Left lobe of liver (tissue), 2 donors: ENCODE measurements at places on chromosomes 7 and 10. TPM values are rescaled to one million over a fixed set of nuclear protein-coding genes. Genes with fewer than 3 reads are reported as not detected.

DNA sequence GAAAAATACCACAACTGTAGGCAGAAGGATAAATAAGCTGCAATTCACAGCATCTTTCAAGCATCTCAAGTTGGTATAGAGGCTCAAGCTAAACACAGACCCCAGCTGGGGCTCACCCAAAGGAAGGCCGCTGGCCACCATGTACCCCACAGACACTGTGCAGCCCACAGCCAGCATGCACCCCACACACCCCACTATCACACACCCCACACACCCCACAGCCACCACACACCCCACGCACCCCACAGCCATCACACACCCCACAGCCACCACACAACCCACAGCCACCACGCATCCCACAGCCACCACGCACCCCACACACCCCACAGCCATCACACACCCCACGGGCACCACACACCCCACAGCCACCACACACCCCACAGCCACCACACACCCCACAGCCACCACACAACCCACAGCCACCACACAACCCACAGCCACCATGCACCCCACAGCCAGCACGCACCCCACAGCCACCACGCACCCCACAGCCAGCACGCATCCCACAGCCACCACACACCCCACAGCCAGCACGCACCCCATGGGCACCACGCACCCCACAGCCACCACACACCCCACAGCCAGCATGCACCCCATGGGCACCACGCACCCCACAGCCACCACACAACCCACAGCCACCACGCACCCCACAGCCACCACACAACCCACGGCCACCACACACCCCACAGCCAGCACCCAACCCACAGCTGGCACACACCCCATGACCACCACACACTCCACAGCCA lies 214.7 kb downstream of the DNAJB6 start:
- no peak for DNase-seq

DNA sequence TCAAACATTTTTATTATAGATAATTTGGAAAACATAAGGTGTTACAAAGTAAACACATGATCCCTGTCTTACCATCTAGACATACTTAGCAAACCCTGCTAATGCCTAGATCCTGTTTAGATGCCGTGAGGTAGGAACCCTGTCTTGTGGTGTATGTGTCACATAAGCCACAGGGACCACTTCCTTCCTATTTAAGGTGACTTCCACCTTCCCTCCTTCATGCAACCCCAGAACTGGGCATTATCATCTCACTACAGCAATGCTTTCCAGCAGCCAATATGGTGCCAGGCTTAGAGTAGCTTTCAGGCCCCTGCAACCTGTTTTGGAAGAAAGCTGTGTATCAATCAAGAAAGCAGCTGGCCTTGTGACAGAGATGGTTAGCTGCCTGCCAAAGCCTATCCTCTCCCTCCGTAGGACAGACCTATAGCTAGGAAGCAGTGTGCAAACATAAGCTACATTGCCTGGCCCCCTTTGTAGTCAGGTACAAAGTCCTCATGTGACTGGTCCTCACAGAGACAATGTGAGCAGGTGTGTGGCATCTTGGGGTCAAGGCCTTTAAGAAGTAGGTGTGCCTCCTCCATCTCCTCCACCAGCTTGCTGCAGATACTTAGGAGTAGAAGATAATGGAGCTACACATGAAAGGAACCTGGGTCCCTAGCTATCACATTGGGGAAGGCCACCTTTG lies 146.8 kb downstream of the SPAG6 start:
- no peak for DNase-seq

DNA sequence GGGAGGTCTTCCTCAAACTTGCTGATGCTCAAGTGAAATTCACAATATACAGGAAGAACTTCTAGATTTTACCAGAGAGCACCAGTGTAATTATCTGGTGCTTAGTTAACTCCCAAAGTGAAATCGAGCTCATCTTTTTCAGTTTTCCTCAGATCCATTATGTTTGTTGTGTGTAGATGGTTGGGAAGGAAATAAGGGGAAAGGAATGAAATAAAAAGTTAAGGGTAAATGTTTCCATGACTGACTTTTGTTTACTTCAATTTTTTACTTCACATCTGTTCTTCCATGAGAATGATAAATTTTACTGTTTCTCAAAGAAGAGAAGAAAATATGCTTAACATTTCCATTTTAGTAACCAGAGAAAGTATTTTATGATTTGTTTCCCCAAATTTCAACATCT lies 21.3 kb downstream of the FAM107B start:
- DNase-seq = no peak

- no peak for DNase-seq
Observed at GRCh38 chr10:11144626-11145494, 127.2 kb downstream of the CELF2 start.

DNA sequence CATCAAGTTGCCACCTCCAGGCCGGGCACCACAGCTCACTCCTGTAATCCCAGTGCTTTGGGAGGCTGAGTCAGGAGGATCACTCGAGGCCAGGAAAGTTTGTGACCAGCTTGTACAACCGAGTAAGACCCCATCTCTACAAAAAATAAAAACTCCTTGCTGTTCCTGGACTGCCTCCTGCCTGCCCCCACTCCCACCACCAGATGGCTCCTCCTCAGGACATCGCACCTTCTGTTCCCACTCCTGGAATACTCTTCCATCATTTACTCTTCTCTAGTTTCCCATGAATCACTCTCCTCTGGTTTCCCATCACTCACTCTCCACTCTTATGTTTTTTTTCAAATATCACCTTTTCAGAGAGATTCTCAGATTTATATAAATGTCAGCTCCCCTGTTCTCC lies 540.7 kb downstream of the CALN1 start:
- no peak for DNase-seq

DNA sequence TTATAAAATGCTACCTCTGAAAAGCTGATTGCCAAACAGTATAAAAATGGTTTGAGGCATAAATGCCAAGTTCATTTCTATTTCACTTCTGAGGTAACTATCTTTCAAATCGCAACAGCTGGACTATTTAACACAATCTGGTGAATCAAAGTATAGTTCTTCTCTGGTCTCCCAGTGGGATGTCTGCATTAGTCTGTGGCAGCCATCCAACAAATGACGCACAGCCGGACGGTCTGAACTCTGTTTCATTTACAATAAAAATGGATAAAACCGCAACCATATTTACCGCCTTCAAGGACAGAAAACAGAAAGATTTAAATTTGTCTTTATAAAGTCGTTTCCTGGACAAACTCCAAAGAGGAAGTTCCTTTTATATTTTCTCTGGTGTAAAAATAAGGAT lies 41.9 kb downstream of the ENO4 start:
- DNase-seq = no peak

DNA sequence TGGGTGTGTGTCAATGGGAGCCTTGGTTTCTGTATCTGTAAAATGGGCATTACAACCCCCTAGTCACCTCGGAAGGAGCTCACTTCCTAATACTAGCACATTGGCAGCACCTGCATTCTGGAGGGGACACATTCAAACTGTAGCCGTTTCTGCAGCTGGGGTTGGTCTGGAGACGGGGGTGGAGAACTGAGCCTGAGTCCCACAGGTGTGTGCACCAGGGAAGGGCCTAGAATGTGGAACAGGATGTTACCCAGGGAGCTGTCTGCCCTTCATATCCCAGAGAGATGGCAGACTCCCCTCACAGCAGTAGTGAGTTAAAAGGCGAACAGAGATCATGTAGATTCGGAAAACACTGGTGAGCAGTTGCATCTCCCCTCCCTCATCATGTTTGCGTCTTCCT lies 272.8 kb upstream of the ZNF32 start:
- no peak for DNase-seq

GRCh38 chr7:73858807-73859206 lies 2.2 kb upstream of the TMEM270 start:
- no peak for DNase-seq

DNA sequence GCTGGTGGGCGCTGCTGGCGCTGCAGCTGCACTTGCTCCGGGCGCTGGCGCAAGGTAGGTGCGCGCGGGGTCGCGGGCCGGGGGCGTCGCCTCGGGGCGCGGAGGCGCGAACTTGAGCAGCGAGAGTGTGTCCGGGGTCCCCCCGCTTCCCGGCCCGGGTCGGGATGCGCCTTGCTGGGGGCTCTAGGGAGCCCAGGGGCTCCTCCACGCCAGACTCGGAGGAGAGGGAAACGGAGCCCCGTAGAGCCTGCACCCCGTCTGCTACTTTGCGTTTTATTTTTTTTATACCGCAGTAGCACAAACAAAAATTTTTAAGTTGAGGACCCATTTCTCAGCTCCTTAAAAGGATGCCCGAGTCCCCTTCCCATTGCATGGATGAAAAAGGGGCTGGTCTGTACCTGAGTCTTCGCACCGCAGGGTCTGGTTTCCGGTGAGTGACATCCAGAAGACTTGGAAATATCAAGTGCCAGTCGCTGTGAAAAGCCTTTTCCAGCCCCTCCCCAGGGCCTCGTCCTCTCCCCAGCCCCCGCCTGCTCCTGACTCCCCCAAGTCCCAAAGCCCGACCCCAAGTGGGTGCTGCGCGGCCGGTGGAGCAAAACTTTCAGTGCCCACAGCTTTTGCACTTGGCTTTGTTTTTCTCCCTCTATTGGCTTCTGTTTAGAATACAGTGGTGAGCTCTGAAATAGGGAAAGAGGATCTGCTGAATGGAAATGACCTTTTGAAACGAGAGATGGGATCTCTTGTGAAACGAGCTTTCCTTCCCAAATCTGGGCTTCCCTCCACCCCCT lies 973 bp downstream of the SDK1 start:
- no peak for DNase-seq

DNA sequence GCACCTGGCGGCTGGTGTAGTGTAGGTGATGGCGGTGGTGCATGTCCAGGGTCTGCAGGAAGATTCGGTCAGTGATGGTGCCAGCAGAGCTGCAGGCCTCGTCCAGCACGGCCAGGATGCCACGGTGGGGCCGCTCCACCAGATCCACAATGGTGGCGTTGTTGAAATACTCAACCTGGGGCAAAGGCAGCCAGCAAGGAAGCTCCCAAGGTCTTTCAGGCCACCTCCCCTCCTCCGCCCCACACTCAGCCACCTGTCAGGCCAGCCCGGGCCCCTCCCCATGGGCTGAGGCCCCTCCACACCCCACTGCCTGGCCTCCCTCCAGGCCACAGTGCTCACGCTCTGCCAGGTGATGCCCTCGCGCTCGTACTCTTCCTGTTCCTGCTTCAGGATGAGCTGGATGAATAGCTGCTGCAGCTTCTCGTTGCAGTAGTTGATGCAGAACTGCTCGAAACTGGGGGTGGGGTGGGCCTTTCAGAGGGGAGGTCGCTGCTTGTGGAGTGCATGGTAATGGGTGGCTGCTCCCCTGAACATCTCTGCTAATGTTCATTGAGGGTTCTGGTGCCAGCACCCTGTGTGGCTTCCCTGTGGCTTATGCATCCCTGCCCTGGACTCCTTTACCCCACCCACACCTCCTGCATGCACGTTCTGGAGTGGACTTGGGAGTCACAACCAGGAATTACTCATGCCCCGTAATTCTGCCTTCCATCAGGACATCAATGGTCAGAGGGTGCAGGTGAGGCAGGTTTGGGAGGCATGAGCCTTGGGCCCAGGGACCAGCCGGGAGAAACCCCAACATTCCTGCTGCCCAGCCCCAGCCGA lies 8.9 kb downstream of the MYO1G start:
- no peak for DNase-seq

GIMAP8 gene
- 4.4 TPM for total RNA-seq

GRCh38 chr10:122288262-122288661 lies 17.2 kb downstream of the BTBD16 start:
- DNase-seq = no peak

DMBT1 gene
- 0.15 TPM for total RNA-seq

DNA sequence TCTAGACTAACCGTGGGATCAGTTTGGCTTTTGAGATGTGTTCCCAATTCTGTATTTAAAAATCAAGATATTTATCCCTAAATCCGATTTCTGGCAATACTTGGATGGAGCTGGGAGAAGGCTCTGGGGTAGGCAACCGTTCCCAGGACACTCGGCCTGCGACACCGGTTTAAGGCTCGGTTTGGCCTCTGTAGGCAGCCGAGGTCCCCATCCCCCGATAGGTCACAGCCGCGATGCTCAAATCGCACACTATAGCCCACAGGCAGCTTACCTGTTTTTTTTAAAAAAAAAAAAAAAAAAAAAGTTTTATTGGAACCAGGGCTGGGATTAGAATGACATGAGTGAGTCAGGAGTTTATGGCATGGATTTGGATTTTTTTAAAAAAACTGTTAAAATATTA lies 729 bp upstream of the TAF3 start:
- DNase-seq = no peak

GRCh38 chr10:90967865-90968264 lies 47.0 kb upstream of the ANKRD1 start:
- no peak for DNase-seq

DLX5 gene
- total RNA-seq = not detected

DNA sequence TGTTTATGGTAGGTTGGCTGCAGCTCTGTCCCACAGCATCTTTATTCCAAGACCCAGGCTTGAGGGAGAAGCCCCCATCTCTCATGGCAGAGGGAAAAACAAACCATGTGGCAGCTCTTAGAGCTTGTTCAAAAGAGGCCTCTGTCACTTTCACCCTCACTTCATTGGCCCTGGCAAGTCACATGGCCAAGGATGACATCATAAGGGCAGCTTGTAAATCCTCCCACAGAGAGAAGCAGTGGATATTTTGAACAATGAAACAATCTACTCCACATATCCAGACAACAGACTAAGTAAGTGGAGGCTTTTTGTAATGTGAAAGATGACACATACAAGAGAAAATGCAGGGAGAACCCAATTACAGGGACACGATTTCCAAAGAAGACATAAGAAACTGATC lies 108.1 kb downstream of the GRID1 start:
- DNase-seq = peak; percentile 8

GRCh38 chr7:3980300-3980643 lies 679.2 kb downstream of the SDK1 start:
- DNase-seq = no peak

- no peak for DNase-seq
Observed at GRCh38 chr7:26584987-26585665, 279.3 kb downstream of the SKAP2 start.

NAMPT gene
- total RNA-seq = 136 TPM

DNA sequence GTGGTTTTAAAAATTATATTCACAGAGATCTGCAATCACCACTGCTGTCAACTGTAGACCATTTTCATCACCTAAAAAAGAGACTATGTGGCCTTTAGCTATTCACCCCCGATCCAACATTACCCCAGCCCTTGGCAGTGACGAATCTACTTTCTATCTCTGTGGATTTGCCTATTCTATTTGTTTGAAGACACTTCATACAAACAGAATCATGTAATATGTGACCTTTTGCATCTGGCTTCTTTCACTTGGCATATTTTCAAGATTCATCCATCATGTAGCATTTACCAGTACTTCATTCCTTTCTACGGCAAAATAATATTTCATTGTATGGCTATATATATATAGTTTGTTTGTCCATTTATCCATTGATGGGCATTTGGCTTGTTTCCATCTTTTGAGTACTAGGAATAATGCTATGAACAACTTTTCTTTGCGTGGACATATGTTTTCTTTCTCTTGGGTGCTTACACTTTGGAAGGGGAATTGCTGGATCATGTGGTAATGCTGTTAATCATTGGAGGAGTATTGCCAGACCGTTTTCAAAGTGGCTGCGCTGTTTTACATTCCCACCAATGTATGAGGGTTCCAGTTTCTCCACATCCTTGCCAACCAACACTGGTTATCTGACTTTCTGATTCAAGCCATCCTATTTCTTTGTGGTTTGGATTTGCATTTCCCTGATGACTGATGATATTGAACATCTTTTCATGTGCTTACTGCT lies 22.3 kb downstream of the ADAMTS14 start:
- no peak for DNase-seq

- DNase-seq = no peak
Observed at GRCh38 chr7:131305152-131305551, 22.5 kb upstream of the MKLN1 start.
